Hepatic stellate cell (primary cell): ENCODE measurements at places on chromosomes 1 and 21.

- no peak for DNase-seq
These were observed 28.8 kb upstream of the CAMTA1 start for GRCh38 chr1:6756457-6756856.

DNA sequence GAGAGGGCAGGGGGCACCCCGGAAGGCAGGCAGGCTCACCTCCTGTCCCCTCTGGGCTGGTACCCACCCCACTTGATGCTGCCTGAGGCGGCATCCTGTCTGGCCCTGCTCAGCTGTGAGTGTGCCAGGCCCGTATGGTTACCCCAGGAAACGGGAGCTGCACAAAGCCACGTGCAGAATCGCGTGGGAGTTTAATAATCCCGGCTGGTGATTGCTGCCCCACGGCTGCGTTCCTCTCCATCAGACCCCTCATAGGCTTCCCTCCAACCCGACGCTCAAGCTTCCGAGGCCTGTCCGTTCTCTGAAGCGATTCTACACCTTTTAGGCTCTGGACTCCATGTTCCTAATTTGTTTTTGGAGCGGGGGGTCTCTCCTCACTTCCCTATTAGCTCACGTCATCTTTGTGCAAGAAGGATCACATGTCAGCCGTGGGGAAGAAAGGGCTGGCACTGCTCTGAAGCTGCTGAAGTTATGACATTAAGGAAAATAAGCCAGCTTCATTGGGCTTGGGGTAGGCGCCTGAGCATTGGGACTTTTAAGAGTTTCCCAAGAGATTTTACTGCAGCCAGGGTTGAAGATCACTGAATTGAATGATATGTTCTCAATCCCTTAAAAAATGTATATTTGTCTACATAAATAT lies 1.1 kb upstream of the B3GALT5 start:
- no peak for DNase-seq

DNA sequence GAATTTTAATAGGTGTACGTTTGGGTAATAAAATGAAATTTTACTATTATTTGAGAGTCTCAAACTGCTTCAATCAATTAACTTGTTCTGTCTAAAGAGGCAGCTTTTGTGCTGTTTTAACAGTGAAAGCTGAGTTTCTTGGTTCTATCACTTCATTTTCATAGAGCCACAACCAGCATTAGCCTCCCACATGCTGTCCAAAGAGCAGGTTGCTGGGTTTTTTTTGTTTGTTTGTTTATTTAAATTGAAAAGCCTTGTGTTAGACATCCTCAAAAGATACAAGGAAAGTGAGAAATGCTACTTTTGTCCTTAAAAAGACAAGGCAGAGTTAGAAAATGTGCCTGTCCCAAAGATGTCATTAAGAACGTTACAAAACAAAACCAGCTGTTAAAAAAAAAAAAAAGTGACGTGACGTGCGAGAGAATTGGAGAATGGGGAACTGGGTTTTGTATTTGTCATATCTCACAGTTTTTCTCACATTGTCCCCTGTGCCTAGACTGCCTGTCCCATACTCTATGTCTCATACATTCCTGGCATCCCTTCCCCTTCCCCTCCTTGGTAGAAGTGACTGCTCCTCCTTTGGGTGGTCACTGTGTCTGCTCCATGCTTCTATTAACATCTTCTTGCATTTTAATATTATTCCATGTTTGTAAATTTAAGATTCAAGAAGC lies 63.1 kb upstream of the CD34 start:
- no peak for DNase-seq

DNA sequence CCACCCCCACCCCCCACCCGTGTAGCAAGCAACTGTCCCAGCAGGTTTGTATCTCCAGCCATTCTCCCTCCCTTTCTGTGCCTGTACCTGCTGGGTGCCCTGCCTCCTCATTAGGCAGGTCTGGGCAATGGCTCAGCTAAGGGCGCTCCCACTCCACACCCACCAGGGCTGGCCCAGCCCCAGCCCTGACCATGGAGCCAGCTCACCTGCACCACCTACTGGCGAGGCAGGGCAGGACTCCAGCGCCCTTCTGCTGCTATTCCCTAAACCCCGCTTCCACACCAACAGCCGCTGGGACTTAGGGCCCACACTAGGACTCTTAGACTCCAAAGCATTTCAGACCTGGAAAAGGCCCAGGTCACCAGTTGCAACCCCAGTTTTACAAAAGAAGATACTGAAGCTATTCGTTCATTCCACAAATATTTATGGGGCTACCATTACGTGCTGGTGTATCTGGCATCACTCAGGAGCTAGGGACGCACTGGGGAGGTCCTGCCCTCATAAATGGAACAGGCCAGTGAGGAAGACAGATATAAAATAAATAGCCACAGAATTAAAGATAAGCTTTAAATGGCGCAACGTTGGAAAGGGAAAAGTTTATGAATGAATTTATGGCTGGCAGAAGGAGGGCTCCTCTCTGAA lies 24.0 kb downstream of the PGLYRP3 start:
- DNase-seq = peak; percentile 22

- no peak for DNase-seq
These were observed 441 bp downstream of the PPT1 start for GRCh38 chr1:40096646-40096976.

DNA sequence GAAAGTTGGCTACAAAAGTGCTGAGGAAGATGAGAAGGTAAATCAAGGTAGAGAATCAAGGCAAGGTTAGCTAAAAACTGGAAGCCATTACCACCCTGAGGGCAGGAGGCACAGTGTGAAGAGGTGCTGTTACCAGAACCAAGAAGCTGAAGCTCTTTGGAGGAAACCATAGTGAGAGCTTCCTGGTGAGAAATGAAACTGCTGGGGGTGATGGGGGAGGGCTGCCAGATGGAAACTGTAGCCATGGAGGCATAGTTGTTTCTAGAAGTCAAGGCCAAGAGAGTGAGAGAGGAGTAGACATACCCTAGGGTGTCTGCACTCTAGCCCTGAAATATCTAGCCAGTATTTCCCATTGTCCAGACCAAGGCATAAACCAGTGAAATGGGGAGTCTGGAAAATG lies 28.7 kb downstream of the IFI44 start:
- DNase-seq = no peak

DNA sequence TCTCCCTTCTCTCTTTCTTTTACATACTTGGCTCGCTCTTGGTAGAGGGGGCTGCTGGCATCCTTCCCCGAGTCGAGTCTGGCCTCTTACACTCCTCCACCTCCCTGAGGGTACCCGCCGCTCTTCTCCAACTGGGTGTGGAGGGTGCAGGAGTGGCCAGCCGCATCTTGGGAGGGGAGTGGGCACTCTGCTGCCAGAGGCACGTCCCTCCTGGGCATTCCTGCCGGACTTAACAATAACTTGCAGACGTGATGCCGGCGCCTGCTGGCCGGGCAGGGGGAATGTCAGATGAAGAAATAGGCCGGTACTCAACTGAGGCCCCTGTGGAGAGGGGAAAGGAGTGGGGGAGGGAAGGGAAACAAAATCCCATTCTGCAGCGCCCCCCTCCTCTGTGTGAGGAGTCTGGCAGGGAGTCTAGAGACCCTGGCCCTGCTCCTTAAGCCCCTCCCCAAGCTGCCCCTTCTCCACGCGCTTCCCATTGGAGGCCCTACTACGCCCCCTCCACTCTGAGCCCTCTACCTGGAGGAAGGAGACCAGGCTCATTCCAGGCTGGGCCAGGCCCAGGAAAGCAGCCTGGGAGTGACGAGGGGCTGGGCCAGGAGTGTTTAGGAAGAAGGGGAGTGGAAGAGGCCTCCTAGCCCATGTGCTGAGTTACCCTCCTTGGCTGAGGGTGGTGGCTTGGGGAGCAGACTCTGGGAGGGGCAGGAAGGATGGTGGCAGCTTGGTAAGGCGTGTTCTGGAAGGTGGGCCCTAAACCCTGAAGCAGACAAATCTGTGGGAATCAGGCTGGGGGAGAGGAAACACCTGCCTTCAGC lies 1.8 kb downstream of the ATP2B4 start:
- peak; percentile 51 for DNase-seq

DNA sequence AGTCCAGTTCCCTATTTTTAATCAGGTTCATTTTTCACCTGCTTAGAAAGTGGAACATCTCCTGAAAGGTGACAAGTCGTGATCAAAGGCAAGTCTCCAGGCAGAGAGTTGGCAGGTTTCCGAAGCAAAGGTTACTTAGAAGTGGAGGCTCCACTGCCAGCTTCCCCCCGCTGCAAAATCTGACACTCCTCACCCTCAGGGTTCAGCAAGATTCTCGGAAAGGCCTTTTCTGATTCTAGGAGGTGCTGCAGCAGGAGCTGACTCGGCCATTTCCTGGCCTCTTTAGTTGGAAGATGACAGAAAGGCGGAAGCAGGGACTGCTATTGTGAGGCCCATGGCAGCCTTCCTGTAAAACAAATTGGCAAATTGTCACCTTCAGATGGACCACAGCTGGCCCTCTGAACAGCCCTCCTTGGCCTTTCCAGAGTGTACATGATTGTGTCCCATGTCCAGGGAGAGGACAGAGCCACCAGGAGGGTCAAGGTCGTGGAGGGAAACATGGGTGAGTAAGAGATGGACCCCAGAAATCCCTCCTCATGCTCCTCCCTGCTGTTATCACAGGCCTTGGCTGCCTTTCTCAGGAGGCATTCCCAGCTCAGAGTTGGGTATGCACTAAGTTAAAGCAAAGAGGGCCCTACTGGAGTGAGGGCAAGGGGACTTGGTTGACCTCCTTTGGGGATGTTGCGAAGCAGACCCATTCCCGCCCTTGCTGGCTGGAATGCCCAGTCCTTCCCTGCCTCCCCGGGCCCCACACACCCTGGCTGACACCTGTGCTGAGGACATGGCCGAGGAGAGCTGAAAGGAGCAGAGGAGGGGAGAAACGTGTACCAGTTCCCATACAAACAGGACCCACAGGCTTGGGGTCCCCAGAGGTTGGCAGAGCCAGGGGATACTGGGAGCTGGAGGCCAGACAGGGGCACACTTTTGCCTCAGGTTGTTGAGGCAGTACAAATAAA lies 115.5 kb upstream of the IRF2BP2 start:
- DNase-seq = no peak

DNA sequence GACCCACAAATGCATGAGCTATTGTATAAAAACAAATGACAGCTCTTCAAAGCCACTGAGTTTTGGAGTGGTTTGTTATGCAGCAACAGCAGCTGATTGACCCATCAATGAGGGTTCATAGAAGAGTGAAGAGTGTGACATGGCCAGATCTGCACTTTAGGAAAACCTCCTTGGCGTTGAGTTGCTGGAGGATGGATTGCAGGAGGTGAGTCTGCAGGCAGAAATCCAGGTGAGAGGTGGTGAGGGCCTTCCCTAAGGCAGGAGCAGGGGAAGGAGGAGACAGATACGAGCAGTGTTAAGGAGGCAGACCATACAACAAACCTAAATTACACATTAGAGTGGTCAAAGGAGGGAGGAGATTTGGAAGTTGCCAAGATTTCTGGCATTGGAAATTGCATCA lies 169.3 kb upstream of the CSF3R start:
- DNase-seq = no peak

DNA sequence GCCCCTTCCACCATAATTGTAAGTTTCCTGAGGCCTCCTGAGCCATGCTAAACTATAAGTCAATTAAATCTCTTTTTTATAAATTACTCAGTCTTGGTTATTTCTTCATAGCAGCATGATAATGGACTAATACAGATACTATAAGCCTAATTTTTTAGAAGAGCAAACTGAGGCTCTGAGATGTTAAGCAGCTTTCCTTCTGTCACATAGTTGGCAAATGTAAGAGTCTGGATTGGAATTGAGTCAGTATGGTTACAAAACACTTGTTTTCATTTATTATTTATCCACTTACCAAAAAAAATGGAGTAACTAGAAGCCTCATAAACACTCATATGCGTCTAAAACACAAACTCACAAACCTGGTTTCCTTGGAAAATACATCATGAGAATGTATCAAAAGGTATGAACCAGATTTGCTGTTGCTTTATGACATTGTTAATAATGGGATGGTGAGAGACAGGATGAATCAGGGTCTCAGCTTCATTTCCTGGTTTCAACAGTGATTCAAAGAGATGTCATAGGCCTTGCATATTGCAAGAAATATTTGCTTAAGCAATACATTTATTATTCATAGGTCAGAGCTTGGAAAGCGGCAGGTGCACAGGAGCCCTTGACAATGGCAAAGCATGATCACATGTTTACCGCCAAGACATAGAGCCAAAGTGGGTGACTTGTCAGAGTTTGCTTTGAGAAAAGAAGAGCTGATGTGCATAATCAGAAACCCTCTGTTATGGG lies 221.5 kb downstream of the GRIK1 start:
- no peak for DNase-seq

- no peak for DNase-seq
These were observed 21.5 kb downstream of the AK2 start for GRCh38 chr1:33015216-33015615.

GRCh38 chr21:32309906-32310460 lies 11.3 kb downstream of the MRAP start:
- no peak for DNase-seq
